Activated T-helper 1 cell treated with anti-CD3 and anti-CD28 coated beads, Interleukin-12 subunit alpha, Interleukin-12 subunit beta, Interleukin-2, Interleukin-4 antibody, amounts not matched to agents 30 ng/mL and 10 ng/mL and 1 ng/mL, durations not matched to agents 14 hours and 24 hours and 36 hours (primary cell): ENCODE measurements at places on chromosomes 4 and X. TPM values are rescaled to one million over a fixed set of nuclear protein-coding genes. Genes with fewer than 3 reads are reported as not detected.

Gene ZMAT1
- total RNA-seq, result 0.62 and 0.83 TPM in 2 replicates

Gene CXCR3
- total RNA-seq, result 53.9 and 55.4 TPM in 2 replicates

Gene WDFY3
- total RNA-seq, result 0.39 and 1.1 TPM in 2 replicates

Gene IBSP
- not detected in 2 replicates for total RNA-seq

Gene C4orf50
- 0.52 and 0.54 TPM in 2 replicates for total RNA-seq

Gene GPR34
- total RNA-seq, result 0.66 and 1.2 TPM in 2 replicates

Gene ELOVL6
- total RNA-seq, result 17.0 and 19.1 TPM in 2 replicates

Gene TRIM2
- 0.16 and 0.24 TPM in 2 replicates for total RNA-seq

Gene HERC5
- total RNA-seq, result 19.1 and 21.2 TPM in 2 replicates

Gene HAND2
- total RNA-seq, result not detected in 2 replicates

Gene CXXC4
- total RNA-seq, result not detected in 2 replicates

Gene ASB12
- not detected in 2 replicates for total RNA-seq

Gene BEX5
- total RNA-seq, result 0.86 and 1.3 TPM in 2 replicates

Gene CLDN34
- not detected in 2 replicates for total RNA-seq

Gene C4orf51
- not detected in 2 replicates for total RNA-seq

Gene MAP7D2
- total RNA-seq, result 0.39 TPM in 2 replicates

Gene SPANXB1
- total RNA-seq, result not detected in 2 replicates

Gene SMPX
- total RNA-seq, result not detected in 2 replicates
